ENCODE measurements at places on chromosomes 4 and X.

DNA sequence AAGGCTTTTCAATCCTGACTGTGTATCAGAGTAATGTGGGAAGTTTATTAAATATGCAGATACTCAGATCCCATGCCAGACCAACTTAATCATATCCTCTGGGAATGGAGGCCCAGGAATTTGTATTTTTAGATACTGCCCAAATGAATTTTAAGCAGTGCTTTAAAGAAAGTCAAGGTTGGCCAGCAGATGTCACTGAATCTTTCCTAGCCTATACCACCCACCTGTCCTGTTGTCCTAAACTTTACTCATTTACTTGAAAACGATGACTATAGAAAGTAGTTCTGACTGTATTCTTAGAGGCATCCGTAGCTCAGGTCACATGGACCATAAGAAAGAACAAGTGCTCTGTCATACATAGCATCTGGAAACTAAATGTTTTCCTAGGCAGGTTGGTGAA, 79.9 kb downstream of the AMOT start:
- DNase-seq = no peak

DNA sequence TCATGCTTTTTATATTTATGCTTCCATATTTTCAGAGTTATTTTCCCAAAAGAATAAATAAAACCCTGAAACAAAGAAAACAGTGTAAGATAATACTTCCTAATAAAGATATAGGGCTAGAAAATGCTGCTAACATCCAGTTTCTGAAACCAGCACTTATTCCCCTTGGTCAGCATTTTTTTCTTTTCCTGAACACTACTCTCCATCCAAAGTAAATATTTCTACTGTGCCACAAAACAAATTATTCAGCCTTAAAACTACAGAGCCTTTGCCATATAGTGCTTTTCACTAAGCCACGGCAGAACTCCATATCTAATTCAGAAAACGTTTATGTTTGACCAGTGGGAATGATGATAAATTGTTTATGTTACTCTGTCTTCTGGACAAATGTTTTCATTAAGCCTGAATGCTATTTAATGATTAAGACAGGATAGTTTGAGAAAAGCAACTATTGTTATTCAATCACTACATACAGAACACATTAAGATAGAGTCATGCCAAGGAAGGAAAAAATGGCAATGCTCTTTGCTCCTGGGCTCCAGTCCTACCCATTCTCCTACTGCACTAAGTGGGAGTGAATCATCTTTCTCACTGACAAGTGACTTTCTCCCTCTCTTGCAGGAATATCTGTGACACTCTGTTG, 723.9 kb downstream of the FAT4 start:
- DNase-seq = no peak

DNA sequence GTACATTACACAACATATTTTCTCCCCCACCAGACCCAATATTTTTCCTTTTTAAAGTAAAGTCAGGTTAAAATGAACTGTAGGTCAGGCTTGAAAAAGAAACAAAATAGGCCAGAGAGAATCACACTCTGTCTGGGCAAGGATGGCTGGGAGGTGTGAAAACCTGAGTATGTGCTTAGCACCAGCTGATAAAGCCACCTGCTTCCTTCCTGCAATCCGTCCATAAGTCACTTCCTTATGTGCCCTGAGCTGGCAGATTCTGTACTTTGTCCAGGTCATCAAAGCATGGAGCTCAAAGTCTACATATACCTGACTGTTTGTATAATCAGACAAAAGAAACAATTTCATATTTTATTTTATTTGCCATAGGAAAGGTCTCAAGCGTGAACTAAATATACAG, 37.7 kb downstream of the ANTXR2 start:
- DNase-seq = no peak

DNA sequence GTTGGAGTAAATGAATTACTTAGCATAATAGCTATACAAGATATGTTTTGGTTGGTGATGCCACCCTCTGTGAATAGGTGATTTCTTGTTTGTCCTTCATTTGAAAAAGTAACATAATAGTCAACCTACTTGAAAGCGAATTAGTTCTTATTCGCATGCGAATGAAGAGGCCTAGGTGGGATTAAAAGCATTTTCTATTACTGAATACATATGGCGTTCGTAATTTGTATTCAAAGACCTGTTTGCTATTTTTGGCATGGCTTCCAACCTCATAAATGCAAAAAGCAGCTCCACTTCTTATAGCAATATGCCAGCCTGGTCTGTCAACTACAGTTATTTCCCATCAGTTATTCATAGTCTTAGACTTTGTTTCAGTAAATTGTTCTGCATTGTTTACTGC, 261.3 kb downstream of the TENM3 start:
- no peak for DNase-seq

DNA sequence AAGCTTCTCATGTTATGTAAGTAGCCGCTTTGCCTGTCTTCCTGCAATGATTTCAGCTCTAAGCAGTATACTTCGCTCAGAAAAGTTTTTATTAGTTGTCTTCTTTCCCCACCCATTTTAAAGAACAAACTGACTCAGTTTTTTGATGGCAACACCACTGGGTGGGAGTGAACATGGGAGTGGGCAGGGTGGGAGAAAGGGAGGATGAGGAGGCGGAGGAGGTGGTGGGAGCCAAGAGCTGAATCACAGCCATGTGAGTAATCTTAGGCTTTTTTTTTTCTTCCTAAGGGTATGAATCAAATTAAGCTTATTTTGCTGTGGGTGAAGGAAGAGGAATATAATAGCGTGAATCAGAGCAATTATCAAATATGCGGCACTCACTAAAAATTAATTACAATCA, 574.3 kb upstream of the DIPK2B start:
- DNase-seq = no peak

GRCh38 chrX:71945237-71945805, 34.7 kb downstream of the NHSL2 start:
- no peak for DNase-seq

- no peak for DNase-seq
Measured at GRCh38 chrX:149003863-149004660, 501.0 kb downstream of the IDS start.

DNA sequence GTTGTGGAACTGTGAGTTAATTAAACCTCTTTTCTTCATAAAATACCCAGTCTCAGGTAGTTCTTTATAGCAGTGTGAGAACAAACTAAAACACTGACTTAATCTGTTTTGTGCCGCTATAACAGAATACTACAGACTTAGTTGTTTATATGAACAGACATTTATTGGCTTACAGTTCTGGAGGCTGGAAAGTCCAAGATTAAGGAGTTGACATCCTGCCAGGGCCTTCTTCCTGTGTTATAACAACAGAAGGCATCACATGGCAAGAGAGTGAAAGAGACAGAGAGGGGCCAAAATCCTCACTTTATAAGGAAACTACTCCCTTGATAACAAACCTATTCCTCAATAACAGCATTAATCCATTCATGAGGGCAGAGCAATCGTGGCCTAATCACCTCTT, 42.5 kb upstream of the KCNIP4 start:
- DNase-seq = no peak

GRCh38 chr4:68518889-68519288, 57.2 kb downstream of the UGT2B17 start:
- DNase-seq = no peak

GRCh38 chr4:102104278-102104677, 241.0 kb downstream of the SLC39A8 start:
- no peak for DNase-seq

DNA sequence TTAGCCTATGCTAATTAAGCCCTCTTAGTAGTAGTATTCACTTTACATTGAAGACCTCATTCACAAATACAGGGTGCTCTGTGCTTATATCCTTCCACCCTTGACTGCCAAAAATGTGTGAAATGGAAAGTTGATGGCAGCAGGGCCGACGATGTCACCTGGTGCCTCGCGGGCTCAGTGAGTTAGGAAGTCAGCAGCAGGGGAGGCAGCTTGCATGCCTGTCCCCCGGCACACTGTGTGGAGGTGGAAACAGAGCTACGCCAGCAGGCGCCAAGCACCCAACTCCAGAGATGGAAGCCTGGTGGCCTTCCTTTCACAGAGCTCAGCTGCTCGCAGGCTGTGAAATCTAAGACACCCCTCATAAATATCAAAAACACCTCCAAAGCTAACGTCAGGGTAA, 8.4 kb downstream of the MSL3 start:
- DNase-seq = no peak

- DNase-seq = no peak
Measured at GRCh38 chrX:40272776-40273175, 175.0 kb upstream of the BCOR start.

DNA sequence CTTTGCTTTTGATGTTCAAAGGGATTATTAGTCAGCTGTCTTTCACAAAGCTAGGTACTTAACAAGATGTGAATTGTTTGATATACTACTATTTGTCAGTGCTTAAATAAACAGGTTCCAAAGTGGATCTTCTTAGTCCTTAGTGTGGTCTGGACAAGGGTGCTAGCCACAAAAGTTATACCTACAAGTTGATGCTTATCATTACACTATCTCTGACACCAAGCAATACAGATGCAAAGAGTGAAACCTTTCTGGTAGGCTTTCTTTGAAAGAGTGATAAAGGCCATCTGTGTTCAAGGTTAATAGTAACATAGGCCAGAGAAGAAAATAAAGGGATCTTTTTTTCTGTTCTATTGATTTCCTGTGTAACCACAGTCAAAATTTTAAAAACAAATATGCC, 12.2 kb upstream of the RBPJ start:
- DNase-seq = no peak

DNA sequence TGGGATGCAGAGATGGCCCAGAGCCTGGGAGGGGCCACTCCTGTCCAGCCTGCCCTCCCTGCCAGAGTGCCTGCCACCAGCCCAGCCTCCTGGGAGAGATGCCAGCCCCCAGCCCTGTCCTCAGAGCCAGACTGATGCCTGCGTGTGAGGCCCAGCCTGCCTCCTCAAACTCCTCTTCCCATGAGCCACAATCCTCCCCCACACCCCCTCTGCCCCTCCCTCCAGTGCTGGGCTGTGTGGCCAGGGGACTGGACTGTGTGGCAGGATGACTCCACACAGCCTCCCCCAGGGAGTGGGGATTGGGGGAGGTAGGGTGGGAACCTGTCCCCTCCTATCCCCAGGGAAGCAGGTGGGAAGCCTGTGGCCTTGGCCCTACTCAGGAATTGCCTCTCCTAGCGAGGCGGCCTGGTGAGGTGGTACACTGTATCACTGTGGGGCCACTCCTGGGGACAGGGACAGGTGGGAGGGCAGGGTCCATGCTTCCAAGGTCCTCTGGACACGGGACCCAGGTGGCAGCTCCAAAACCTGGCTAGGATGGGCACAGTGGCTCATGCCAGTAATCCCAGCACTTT, 4.3 kb upstream of the SH3BP2 start:
- DNase-seq = no peak

DNA sequence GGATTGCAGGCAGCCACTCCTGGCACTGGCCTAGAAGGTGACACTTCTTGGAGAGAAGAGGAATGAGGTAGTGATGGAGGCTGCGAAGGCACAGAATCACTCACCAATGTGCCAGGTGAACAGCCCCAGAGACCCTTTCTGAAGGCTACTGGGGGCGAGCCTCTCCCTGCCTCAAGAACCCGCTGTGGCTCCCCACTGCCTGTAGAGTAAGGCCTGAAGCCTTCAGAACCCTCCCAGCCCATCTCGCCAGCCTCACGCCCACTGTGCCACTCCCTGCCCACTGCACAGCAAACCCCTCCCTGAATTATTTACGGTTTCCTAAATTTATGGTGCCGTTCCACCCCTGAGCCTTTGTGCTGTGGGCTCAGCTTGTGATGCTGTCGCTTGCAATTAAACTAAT, 24.2 kb upstream of the SORCS2 start:
- DNase-seq = no peak

DNA sequence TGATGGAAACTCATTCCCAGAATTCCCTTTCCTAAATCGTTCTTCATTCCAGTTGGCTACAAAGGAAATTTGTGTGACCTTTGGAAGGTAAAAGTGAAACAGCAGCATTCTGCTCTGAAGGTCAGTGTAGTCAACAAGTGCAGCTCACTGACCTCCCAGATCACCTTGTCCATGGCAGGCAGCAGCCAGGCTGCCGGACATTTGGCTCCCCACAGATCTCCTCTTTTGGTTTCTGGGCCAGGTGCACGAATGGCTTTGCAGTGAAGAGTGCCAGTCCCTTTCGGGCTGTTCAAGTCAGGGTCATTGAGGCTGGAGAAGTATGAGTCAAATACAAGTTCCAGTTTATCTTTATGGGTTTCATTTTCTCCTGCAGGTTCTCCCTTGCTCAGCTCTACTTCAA, 14.3 kb downstream of the GPRIN3 start:
- no peak for DNase-seq

DNA sequence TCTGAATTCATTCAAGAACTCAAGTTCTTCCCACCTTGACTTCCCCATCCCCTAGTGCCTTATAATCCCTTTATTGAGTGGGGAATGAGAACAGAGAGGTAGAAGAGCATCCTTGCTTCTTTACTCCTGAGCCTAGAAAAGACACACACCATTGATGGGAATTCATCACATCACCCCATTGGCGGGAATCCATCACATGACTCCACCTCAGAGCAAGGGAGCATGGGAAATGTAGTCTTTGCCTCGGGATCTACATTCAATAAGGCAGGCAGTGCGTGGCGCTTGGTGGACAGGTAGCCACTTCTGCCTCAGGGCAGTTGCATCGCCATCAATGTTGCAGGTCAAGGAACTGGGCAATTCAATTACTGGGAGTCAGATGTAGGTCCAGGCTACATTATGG, 50.7 kb downstream of the MXRA5 start:
- no peak for DNase-seq

GRCh38 chr4:158998624-158999023, 104.3 kb upstream of the RAPGEF2 start:
- DNase-seq = no peak

- DNase-seq = no peak
Measured at GRCh38 chrX:152537373-152537772, 86.3 kb upstream of the GABRA3 start.

DNA sequence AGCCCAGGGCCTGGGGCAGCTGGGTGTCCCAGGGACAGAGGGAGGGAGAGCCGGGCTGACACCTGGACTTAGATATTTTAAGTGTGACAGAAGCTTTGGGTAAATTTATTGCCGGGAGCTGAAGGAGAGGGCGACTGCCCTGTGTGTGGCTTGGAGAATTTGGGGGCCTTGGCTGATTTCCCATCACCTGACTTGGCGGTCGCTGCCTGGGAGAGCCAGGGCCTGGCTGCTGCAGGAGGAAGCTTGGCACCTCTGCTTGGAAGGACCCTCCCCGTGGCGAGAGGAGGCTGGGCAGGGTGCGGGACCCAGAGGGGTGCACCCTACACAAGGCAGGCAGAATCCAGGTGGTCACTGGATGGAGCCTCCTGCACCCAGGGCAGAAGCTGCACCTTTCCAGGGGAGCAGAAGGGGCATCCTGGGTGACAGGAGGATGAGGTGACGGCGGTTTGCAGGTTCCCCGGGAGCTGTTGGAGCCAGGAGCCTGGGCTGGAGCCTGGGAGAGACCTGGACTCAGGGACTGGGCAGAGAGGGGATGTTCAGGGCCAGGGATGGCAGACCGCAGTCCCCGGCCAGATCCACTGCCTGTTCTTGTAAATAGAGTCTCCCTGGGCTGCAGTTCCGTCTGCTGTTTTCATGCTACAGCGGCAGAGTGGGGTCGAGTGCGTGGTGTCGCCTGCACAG, 72.0 kb downstream of the RGS12 start:
- DNase-seq = no peak

- DNase-seq = no peak
Measured at GRCh38 chrX:15786915-15787314, 3.4 kb upstream of the ZRSR2 start.

- no peak for DNase-seq
Measured at GRCh38 chr4:156970501-156971164, 966 bp downstream of the PDGFC start.

GRCh38 chrX:100600758-100601157, 16.0 kb downstream of the TNMD start:
- DNase-seq = no peak

- no peak for DNase-seq
Measured at GRCh38 chrX:9271789-9272525, 192.9 kb upstream of the TBL1X start.

- no peak for DNase-seq
Measured at GRCh38 chr4:148270630-148271029, 171.6 kb downstream of the NR3C2 start.

Measured in GM12891 (cell line).